ENCODE measurements at places on chromosomes 5 and 9.

- DNase-seq, result no peak
Observed at GRCh38 chr5:54927097-54927746, 58.2 kb downstream of the ESM1 start.

DNA sequence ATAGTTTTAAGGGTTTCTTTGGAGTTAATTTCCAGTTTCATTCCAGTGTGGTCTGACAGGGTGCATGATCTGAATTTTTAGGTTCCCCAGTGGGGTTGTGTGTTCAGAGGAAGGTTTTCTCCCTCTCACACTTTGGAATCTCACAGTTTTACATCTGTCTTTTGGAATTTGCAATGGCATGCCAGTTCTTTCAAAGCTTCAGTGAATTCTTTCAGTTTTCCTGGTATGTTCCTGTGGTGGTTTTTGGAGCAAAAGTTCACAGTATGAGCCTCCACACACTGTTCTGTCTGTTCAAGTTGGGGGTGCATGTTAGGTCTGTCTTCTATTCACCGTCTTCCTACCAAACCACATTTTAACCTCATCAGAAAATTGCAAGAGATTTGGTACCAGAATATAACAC is 624.2 kb downstream of the KCTD16 start:
- DNase-seq, result no peak

- no peak for DNase-seq
Observed at GRCh38 chr5:18652404-18653215, 1018.4 kb downstream of the TAF11L14 start.

GRCh38 chr9:4713849-4714248 is 27.2 kb downstream of the AK3 start:
- DNase-seq, result no peak

GRCh38 chr5:180090098-180090768 is 18.7 kb upstream of the RNF130 start:
- no peak for DNase-seq

DNA sequence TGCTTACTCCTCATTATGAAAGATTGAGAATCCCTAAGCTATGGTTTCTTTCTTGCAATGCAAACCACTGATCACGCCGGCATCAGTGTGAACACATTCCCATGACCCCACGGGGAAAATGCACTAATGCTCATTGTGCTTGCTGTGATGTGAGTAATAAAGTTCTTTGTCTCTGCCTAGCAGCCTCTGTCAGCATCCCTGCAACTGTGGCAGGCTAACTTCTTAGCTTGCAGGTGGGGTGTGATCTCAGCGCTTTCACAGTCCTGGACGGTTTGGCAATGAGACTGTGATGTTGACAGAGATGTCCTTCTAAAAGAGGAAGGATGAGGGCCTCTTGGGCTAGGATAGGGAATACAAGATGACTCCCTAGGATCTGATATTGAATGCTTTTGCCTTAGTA is 1218.7 kb downstream of the EFNA5 start:
- DNase-seq, result no peak

DNA sequence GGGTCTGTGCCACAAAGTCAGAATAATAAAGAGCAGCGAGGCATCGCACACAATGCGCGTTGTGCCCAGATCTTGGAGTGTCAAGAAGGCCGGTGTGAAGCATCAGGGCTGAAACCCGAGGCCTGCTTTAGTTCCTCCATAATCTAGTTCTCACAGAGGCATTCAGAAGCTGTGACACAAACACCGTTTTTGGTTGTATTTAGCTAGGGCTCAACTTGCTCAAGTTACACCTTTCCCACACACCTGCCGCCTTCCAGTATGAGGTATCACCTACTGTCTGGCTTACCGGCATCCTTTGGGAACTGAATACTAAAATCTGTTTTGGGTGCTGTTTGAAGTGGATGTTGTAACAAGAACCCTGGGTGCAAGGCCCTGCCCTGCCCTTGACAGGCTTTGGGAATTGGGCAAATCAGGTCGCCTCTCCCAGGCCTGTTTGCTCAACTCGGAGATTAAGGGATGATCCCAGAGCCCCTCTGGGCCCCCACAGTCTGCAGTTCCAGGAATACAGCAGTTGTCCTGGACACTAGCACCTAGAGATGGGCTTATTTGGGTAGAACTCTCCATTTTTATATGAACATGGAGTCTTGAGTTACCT is 27.0 kb downstream of the SLC25A25 start:
- no peak for DNase-seq

- no peak for DNase-seq
Observed at GRCh38 chr9:110186254-110186653, 21.7 kb downstream of the C9orf152 start.

DNA sequence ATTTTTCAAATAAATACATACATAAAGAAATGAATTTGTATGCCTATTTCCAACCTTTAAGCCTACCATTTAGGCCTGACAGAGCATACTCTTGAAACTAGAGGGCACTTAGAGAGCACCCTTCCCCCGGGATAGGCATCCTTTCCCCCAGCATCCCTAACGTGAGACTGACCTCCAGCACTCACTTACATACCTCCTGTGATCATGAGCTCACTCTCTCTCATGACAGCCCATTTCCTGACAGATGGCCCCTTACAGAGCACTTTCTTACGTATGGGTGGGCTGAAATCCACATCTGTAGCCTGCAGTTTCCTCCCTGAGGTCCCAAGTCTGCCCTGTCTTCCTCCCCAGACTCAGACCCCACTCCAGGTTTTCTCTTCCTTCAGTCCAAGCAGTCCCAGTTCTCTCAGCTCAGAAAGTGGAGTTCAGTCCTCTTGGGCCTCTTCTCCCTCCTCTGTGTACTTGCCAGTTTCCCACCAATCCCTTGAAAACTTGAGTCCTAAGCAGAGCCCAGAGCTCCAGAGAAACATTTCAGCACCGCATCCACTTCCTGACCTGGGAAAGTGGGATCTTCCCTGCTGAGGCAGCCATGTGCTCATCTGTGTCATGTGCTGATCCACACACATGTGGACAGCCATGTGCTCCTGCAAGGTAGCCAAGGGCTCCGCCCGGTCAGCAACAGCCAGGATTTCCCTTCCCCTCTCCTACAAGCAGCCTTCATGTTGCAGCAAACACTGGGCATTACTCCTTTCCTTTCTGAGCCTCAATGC is 2.2 kb upstream of the CDX1 start:
- no peak for DNase-seq

- DNase-seq, result no peak
Observed at GRCh38 chr9:72254901-72255545, 105.8 kb downstream of the GDA start.

DNA sequence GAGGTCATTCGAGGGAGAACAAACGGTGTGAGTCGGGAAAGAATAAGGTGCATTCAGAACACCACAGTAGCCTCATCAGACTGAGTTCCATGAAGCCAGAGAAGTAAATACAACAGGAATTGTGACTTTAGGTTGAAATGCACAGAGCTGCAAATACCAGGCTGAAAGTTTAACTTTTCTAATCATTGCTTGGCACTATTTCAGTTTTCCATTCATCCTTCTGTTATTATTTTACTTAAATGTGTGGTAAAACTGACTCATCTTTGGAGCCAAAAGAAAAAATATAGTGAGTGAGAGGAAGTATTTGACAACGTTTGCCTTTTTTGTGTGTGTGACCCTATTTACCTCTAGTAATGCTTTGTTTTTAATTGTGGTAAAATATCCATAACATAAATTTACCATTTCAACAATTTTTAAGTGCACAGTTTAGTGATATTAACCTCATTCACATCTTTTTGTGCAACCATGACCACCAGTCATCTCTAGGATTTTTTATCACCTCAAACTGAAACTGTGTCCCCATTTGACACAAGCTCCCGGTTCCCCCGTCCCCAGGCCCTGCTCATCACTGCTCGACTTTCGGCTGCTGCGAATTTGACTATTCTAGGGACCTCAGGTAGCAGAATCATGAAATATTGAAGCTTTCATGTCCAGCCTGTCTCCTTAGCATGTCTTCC is 166.8 kb downstream of the HSD17B3 start:
- no peak for DNase-seq

GRCh38 chr5:145937432-145938250 is 1.3 kb downstream of the SH3RF2 start:
- DNase-seq, result no peak

GRCh38 chr5:124310453-124310852 is 436.0 kb downstream of the ZNF608 start:
- DNase-seq, result no peak

GRCh38 chr9:127133739-127134167 is 11.3 kb upstream of the ANGPTL2 start:
- DNase-seq, result no peak

DNA sequence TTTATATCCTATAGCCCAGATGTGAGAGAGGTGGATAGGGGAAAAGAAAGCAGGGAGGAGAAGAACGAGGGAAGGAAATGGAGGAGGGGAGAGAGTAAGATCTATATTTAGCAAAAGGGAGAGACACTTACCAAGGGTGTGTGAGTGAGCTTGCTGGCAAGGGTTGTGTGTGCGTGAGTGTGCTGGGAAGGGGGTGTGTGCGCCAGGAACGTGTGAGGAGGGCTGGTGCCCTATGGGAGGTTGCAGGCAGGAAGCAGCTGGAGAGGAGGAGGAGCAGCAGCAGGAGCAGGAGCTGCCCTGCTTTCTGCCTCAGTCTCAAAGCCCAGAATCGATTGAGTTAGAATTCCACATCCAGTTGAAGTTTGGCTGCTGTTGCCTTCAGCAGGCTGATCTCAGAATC is 148.3 kb upstream of the RUSC2 start:
- no peak for DNase-seq

GRCh38 chr5:83751201-83751600 is 30.5 kb upstream of the HAPLN1 start:
- no peak for DNase-seq

DNA sequence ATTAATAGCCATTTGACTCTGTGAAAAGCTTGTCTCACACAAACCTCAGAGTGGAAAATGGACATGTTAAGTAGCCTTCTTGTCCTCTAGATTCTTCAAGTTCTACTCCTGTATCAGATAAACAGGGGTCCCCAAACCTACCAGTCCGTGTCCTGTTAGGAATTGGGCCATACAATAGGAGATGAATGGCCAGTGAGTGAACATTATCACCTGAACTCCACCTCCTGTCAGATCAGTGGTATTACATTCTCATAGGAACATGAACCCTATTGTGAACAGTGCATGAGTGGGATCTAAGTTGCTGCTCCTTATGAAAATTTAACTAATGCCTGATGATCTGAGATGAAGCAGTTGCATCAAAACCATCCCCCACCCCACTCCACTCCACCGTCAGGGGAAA is 136.3 kb downstream of the TMEM232 start:
- DNase-seq, result no peak

DNA sequence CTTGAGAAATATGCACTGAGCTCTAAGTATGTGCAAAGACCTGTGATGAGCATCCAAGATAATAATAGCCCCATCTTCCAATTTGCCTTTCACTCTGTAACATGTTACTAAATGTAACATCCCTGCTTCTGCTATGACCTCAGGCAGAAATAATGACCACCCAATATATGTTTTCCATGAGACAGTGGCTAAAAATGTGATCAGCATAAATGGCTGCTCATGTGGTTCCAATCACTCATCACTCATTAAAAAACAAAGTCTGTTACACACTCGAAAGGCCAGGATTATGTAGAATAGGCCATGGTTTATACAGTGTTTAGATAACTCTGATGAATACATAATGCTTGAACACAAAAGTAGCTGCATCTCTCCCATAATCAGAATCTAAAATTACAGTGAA is 71.4 kb upstream of the MOCS2 start:
- no peak for DNase-seq

- no peak for DNase-seq
Observed at GRCh38 chr9:116406469-116406868, 252.9 kb downstream of the PAPPA start.

DNA sequence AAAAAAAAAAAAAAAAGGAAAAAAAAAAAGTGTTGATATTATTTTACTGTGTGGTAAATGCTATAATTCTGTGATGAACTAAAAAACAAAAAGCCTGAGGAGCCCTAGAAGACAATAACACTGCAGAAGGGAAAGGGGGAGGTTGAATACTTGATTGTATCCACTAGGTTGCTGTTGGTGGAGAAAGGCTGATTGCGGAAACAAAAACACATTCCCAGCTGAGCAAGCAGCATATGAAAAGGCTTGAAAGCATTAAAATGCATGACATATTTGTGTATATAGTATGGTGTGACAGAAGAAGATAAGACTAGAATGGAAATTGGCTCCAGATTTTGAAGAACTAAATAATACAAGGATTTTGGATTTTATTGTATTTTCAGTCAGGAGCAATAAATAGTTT is 8.9 kb downstream of the RABGAP1 start:
- DNase-seq, result no peak

DNA sequence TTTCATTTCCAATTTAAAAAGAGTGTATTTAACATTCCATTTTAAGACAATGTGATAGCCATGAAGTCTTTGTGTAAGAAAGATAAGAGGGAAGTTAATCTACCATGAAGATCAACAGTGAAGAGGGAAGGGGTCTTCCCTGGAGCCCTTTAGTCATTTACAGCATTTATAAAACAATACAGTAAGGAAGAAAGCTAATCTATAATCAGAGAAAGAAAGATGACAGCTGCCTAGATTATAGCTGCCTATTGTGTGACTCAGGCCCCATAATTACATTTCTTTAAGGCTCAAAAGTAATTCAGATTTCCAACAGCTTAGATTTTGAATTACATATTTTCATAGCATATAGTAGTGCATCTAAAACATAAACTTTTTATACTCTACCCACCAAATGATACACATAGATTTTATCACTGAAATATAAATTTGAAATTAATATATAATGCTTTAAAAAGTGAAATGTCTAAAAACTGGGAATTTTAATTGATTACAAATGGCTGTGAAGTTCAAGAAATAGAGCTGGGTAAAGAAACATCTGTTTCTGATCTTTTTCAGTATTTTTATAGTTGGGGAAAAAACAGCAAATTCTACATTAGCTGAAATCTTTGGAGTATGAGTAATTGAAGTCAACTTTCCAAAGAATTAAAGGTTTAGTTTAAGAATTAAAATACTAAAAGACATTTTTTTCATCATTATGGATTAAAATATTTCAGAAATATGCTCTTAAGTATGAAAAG is 89.6 kb downstream of the RIC1 start:
- DNase-seq, result no peak

DNA sequence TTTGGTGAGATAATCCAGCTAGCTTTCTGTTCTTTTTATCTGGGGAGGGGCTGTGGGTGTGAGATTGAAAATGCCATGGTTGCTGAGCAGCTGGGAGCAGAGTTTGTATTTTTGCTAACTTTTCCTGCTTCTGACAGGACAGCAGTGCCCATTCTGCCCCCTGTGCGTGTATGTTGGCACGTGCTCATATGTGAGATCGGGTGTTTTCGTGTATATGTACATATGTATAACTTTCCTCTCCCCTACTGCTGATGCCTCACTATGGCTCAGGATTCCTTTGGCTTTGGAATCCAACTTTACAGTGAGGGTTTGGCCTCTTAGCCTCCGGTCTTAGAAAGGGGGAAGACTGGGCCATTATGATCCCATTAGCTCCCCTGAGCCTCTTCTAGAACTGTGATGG is 38.3 kb downstream of the RGS3 start:
- no peak for DNase-seq

- DNase-seq, result no peak
Observed at GRCh38 chr9:11097020-11097419, 484.2 kb upstream of the PTPRD start.

GRCh38 chr5:72499090-72499489 is 8.1 kb downstream of the ZNF366 start:
- no peak for DNase-seq

- no peak for DNase-seq
Observed at GRCh38 chr9:97179616-97180015, 127.8 kb upstream of the CCDC180 start.
